ENCODE measurements at places on chromosomes 16 and 17.
A peak's percentile ranks its signal among the peaks of the same experiment; 100 is the strongest.

DNA sequence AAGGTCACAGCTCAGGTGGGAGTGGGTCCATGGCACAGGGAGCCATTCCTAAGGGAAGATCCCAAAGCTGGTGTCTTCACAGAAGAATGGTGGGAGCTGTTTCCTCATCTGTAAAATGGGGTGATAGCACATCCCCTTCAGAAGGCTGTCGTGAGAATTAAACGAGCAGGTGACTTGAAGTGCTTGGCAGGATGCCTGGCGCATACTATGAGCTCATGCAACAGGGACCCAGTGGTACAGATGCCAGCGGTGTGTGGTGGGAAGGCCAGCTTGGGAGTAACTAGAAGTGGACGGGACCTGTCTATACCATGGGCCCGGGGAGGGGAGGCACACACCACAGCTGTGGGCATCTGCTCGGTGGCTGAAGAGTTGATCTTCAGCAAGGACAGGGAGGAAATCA is 189.3 kb upstream of the TNRC6C start:
- no peak for DNase-seq

GRCh38 chr16:66662445-66663194 is 33.9 kb downstream of the CMTM4 start:
- DNase-seq, result no peak

- DNase-seq, result no peak
Observed at GRCh38 chr17:58105093-58105492, 21.9 kb downstream of the DYNLL2 start.

GRCh38 chr16:59045501-59045900 is 311.4 kb upstream of the GOT2 start:
- DNase-seq, result no peak

GRCh38 chr16:90035902-90036301 is 16.6 kb upstream of the DBNDD1 start:
- DNase-seq, result no peak

GRCh38 chr17:44604116-44604761 is 47.0 kb downstream of the FZD2 start:
- DNase-seq, result no peak

- peak; percentile 66 for DNase-seq
Observed at GRCh38 chr17:17414341-17414805, 62.4 kb upstream of the MED9 start.

DNA sequence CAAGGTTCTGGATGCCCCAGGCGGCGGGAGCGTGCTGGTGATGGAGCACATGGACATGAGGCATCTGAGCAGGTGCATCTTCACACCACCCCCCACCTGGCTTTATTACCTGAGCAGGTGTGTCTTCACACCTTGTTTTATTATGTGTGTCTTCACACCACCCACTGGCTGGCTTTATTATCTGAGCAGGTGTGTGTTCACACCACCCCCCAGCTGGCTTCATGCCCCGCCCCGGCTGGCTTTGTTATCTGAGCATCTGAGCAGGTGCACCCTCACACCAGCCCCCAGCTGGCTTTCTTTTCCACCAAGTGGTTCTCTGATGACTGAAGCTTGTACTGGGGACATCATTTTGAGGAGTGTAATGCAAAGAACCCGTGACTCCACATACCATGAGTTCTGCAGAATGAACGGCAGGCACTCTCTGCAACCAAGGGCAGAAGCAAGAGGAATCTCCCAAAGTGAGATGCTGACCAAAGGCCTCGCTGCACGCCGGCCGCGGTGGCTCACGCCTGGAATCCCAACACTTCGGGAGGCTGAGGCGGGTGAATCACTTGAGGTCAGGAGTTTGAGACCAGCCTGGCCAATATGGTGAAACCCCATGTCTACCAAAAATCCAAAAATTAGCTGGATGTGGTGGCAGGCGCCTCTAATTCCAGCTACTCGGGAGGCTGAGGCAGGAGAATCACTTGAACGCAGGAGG is 2.6 kb downstream of the FN3KRP start:
- no peak for DNase-seq

DNA sequence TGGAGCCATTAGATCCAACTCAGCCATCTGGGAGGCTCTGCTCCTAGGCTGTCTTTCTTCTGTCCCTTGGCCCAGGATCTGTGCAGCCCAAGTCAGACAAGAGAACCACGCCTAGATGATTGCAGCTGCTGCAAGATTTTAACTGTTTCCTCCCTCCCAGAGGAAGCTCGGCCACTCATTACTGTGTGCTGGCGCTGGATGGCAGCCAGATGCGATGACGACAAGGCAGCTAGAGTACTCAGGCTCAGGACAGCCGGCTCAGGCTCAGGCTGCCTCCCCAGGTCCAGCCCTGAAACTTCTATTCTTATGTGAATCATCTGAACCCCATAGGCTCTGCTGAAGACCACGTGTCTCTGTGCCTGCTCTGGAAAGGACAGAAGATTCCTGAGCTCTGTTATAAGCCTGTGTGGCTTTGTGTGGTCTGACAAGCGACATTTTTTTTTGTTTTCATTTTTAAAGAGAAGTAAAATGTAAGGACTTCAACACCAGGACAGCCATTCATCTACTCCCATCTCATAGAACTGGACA is 32.1 kb upstream of the FBXW10B start:
- DNase-seq, result peak; percentile 56

DNA sequence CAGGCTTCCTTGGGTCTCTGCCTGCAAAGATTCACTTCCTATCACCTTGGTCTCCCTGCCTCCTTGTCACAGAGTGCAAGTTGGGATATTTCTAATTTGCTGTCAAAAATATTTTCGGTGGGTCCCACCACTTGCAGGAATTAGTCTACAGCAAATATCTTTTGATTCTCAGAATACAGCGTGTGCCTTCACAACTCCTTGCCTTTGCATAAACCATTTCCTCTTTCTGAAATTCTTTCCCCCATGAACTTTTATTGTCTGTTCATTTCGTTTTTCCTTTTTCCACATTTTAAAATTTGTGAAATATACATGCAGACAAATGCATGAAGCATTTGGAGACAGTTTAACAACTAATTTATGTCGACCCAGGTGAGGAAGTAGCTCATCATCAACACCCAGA is 60.0 kb downstream of the HS3ST3B1 start:
- no peak for DNase-seq

- no peak for DNase-seq
Observed at GRCh38 chr17:48551214-48551555, 6.3 kb upstream of the HOXB2 start.

DNA sequence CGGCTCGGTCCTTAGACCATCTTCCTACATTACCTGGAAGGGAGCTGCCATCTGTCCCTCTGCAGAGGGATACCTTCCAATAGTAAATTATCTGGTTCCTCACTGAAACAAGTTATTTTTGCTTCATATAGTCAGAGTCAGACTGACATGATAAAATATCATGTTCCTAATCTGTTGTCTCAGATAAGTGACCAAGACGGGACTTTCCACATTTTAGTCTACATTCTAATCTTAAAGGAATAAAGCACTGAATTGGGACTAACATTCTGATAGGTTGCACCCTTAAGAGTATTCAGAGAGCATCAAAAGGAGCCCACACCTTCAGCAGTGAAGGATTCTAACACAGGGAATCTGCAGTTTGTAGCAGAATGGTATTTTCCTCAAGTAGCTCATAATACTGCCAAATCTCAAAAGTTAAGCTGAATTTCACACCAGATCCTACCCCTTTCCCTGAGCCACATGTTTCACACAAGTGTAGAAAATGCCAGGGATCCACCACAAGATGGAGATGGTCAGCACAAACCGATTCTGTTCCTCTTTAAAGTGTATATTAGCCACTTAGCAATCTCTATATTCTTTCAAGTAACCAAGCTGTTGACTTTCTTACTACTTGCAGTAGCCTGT is 13.4 kb downstream of the GINS2 start:
- peak; percentile 25 for DNase-seq

- no peak for DNase-seq
Observed at GRCh38 chr16:3596101-3596861, 15.1 kb downstream of the SLX4 start.

DNA sequence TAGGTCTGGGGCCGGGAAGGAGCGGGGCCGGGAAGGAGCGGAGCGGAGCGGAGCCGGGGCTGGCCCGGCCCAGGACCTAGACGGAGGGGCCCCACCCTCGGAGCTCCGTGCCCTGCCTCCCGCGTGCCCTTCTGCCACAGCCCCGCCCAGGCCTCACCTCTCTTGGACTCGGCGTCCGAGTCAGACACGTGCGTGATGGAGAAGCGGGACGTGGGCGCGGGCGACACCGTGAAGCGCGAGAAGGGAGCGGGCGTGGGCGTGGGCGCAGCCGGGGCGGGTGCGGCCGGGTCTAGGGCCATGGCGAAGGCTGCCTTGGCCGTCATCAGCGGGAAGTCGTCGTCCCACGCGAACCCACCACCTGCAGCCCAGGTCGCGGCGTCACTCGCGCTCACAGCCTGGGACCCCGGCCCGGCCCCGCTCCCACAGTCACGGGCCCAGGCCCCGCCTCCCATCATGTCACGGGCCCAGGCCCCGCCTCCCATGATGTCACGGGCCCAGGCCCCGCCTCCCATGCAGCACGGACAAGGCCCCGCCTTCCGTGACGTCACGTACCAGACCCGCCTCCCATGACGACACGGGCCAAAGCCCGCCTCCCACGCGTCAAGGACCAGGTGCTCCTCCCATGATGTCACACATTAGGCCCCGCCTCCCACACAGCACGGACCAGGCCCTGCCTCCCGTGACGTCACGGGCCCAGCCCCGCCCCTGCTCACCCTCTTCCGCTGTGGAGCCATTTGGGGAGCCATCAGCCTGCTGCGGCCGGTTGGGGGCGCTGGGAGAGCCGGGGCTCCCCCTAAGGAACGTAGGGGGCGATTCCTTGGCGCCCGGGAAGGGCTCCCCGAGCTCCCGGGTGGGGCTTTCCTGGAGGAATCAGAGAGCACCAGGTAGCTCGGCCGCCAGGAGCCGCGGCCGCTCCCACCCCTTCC is 45.8 kb upstream of the PVALEF start:
- peak; percentile 79 for DNase-seq

DNA sequence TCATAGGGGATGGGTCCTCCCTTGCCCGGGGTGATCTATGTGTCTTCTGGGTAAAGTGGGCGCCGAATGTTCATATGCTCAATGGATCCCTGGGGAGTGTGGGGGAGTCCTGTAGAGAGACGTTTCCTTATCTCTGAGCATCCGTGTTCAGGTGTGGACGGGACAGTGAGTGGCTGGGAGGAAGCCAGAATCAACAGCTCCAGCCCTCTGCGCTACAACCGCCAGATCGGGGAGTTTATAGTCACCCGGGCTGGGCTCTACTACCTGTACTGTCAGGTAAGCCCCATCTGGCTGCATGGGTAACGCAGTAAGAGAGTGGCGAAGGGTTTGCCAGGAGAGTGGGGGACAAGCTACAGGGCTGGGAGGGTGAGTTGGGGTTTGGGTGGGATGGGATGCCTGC is 1.9 kb upstream of the TNFSF13 start:
- DNase-seq, result no peak

GRCh38 chr17:68036304-68037147 is 991 bp downstream of the KPNA2 start:
- no peak for DNase-seq

GRCh38 chr17:45225051-45225700 is 3.5 kb downstream of the FMNL1 start:
- DNase-seq, result no peak
